ENCODE measurements at places on chromosomes 12 and 14.

GRCh38 chr12:111758120-111758561 is 8.6 kb upstream of the ALDH2 start:
- DNase-seq, result no peak

DNA sequence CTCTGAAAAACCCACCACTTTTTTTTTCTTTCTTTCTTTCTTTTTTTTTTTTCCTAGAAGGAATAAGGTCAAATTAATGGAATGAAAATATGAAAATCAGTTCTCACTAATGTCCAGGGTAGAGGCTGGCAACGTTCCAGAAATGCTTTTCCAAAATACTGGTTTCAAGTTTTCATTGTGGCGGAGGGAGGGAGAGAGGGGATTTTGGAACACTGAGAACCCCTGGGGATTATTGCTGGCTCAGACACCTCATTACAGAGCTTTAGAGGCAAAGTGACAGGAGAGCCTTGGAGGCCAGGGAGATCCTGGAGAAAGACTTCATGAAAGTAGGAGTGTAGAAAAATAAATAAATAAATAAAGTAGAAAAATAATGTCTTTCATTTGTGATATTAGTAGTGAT is 45.4 kb downstream of the ALX1 start:
- no peak for DNase-seq

DNA sequence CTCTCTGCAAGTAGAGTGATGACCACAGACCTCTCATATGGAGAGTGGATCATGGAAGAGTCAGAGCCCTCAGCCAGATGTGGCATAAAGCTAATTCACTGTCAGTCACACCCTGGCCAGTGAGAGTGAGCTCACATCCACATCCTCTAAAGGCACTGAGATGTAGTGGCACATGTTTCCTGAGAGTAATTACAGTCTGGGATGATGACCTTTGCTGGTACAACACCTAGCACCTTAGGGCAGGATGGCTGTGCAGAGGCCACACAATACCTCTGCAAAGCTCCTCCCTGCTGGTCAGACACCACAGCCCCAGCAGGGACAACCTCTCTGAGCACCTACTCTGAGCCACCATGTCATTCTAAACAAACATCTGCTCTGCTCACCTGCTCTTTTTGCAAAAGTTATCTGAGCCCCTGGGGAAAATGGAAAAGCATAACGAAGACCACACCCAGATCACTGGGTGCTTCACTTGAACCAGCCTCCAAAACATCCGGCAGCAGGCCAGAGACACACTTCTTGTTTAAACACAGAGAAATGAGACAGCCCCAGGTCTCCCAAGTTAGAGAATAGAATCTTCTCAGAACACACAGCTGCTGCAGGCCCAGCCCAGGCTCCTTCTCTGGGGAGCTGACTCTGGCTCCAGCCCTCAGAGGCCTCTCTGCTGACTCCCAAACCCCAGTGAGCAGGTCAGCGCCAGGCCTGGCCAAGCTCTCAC is 30.3 kb downstream of the PITPNM2 start:
- no peak for DNase-seq

- DNase-seq, result no peak
Measured at GRCh38 chr14:31949709-31950108, 127.4 kb upstream of the ARHGAP5 start.

GRCh38 chr14:93305725-93306418 is 27.0 kb downstream of the BTBD7 start:
- no peak for DNase-seq
